Umbilical cord (tissue), 2 donors: ENCODE measurements at places on chromosomes 1 and 21. TPM values are rescaled to one million over a fixed set of nuclear protein-coding genes. Genes with fewer than 3 reads are reported as not detected.

KIF26B gene
- total RNA-seq, result 43.1 TPM

LGALS8 gene
- 43.6 TPM for total RNA-seq

NKAIN1 gene
- not detected for total RNA-seq

OR2L13 gene
- total RNA-seq, result 3.1 TPM

LRRC52 gene
- total RNA-seq, result not detected

AGT gene
- not detected for total RNA-seq

OPRD1 gene
- total RNA-seq, result 0.72 TPM

PCP4 gene
- not detected for total RNA-seq

CENPS gene
- total RNA-seq, result 9.9 TPM

KLF17 gene
- total RNA-seq, result 5.5 TPM

BTG2 gene
- total RNA-seq, result 63.3 TPM

AURKAIP1 gene
- total RNA-seq, result 46.9 TPM

FALEC gene
- not detected for total RNA-seq

RCAN3 gene
- 12.8 TPM for total RNA-seq

TNNI3K gene
- 12.5 TPM for total RNA-seq

CELA3A gene
- not detected for total RNA-seq

FMO3 gene
- total RNA-seq, result 6.3 TPM

PIK3R3 gene
- total RNA-seq, result 6.7 TPM

TACSTD2 gene
- 26.2 TPM for total RNA-seq

ZNF593OS gene
- not detected for total RNA-seq

LCE3D gene
- 2.4 TPM for total RNA-seq

AMY1C gene
- total RNA-seq, result not detected

FCER1G gene
- 52.5 TPM for total RNA-seq

SERPINC1 gene
- not detected for total RNA-seq

ADGRL2 gene
- 21.4 TPM for total RNA-seq

SH2D2A gene
- total RNA-seq, result 0.48 TPM

SDC3 gene
- 29.6 TPM for total RNA-seq

ITGB2 gene
- 56.8 TPM for total RNA-seq

TMEM201 gene
- total RNA-seq, result 3.6 TPM
